NCI-H510A (cell line): ENCODE measurements at places on chromosomes 16 and 17.
A peak's percentile ranks its signal among the peaks of the same experiment; 100 is the strongest.

DNA sequence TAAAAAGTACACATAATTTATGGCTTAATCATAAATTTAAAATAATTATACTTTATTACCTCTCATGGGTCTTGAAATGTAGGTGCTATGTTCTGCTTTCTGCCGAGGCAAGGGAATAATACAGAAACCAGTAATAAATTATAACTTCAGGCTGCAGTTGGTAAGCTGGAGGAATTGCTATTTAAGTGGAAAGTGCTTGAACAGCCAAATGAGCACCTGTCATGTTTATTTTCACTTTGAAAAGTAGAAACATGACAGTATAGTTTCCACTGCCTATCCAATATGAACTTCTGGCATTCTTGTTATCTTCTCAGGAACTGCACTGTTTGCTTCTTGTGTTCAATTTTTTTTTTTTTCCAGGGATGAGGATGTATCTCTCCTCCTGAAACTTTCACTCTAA is 146.0 kb downstream of the FTO start:
- no peak for DNase-seq

GRCh38 chr16:48525201-48526057 is 84.6 kb downstream of the N4BP1 start:
- no peak for DNase-seq

GRCh38 chr17:17845046-17845775 is 8.4 kb upstream of the SREBF1 start:
- DNase-seq, result no peak

GRCh38 chr17:57444682-57445450 is 188.5 kb downstream of the MSI2 start:
- no peak for DNase-seq

- DNase-seq, result no peak
These were observed 6.4 kb downstream of the KNOP1 start for GRCh38 chr16:19711643-19712042.

DNA sequence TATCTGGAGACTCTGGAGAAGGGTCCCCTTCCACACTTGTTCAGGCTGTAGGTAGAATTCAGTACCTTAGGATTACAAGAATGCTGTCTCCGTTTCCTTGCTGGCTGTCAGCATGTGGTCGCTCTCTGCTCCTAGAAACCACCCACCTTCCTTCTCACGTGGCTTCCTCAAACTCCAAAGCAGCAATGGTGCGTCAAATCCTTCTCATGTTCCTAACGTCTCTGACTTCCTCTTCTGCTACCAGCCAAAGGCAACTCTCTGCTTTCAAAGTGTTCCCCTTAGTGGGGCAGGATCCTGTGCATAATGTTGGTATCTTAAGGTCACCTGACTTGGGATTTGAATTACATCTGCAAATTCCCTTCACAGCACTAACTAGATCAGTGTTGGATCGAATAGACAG is 30.9 kb upstream of the DYNLRB2 start:
- no peak for DNase-seq

DNA sequence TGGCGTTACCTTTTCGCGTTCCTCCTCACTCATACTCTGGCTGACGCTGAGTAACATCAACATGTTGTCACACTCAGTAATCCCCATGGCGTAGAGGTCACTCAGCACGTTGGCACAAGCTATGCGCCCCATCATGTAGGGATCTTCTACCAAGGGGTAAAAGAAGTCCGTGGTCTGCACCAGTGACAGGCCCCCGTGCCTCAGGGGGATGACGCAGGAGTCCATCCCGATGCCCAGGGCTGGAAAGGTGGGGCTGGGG is 596 bp downstream of the SEPHS2 start:
- no peak for DNase-seq

DNA sequence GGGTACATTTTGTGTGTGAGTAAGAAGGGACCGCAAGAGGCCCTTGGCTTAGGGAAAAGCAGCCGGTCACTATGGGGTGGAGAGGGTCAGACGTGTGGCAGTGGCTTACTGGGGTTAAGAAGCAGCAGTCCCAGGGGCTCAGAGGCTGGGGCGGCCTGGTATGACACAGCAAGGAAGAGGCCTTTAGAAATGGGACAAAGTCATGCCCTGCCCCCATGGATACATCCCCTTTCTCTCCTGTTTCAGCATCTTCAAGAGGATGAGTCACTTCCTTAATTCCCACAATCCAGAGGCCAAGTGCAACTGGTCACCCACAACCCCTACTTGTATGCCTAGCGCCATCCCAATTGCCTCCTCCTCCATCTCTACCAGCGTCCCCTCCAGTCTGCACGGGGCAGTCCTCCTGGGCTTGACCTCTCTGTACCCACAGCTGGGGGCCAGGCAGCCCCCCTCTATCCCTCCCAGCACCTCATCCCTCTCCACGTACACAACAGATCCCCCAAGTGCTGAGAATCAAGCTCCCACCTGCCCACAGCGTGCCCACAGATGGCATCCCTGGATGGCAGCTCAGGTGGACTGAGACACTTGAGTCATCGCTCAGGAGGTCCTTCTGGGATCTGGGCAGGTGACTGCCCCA is 6.9 kb upstream of the EFTUD2 start:
- DNase-seq, result no peak

DNA sequence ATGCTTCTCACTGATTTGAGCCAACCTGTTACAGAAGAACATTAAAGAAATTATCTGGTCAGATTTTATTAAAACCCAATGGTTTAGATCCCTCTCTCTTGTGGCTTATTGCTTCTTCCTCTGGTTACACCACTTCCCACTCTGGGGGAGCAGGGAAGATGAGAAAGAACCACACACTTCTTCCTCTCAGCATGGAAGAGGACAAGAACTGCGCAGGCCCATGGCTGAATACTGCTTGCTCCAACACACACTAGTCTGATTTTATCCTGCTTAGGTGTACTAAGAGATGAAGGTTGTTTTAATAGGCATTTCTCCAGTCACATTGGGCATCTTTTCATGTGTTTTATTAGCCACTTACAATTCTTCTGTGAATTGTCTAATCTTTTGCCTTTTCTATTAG is 27.6 kb downstream of the MAP3K3 start:
- DNase-seq, result no peak

DNA sequence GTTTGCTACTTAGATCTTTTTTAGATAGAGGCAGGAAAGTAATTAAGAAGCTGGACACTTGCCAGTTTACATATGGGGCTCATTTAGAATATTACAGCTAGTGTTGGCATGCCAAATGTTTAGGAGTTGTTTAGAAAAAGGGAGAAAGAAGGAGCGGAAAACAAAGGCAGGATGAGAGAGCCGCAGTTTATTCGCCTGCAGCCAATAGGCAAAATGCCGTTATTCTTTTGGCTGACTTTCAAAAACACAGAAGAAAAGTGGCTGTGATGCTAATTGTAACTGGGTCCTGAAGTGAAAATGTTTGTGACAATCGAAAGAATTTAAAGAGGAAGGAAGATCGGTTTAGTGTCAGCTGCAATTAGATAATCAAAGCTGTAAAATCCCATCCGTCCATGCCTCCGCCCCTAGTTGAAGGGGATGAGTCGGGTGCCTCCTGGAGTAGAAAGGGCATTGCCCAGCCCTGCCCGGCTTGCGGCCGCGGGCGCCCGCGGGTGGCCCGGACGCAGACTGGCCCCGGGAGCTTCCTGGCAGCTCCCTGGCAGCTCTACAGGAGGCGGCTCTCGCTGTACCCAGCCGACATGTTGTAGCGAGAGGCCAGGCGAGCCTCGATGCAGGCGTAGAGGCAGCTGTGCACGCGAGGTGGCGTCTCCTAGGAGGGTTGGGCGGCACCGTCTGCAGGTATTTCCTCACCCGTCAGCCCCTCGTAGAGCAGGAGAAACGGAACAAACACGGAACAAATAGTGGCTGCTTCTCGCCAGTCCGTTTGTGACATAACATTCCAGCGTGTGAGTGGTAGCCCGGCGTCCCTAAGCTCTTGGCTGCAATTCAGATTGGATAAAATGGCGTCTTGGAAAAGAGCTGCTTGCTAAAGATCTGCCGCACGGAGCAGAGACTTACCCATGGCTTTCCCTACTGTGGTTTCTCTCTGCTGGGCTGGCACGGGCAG is 82.2 kb downstream of the TNRC6C start:
- DNase-seq, result peak; percentile 64

DNA sequence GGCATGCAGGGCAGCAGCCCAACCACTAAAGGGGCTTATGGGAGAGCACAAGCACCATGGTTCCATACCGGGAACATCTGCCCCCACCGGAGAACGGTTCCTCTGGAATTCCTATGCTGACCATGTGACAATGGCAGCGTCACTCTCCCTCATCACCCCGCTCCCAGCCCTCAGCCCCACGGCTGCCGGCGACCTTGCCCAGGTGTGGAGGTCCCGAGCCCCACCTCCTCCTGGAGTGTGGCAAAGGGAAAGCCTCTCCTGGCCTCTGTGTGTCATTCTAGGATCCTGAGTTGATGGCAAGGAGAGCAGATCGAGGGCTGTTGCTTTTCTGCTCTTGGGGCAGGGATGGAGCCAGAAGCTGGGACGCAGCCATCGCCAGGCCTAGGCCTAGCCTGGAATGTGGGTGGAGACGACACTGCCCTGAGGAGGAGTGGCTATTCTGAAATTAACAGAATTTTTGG is 17.8 kb upstream of the RNPS1 start:
- no peak for DNase-seq

- no peak for DNase-seq
These were observed 1.9 kb upstream of the HEXD start for GRCh38 chr17:82416264-82416663.

- DNase-seq, result no peak
These were observed 12.5 kb downstream of the KCNJ2 start for GRCh38 chr17:70181866-70182265.

DNA sequence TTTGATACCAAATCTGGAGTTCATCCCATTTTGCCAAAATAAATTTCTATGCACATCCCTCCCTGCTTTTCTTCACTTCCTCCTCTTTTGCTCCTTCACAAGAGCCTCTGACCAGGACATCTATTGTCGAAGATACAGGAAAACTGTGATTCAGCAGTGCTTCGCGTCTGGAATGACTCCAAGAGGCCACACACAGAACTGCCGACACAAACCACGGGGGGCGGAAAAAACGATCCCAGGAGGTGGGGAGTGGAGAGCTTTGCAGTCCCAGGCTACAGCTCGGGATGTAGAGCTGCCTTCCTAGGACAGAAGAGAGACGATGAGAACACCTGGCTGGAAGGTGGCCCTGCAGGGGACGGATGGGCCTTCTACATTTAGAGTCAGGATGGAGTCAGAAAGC is 102.8 kb downstream of the XYLT1 start:
- DNase-seq, result peak; percentile 38

DNA sequence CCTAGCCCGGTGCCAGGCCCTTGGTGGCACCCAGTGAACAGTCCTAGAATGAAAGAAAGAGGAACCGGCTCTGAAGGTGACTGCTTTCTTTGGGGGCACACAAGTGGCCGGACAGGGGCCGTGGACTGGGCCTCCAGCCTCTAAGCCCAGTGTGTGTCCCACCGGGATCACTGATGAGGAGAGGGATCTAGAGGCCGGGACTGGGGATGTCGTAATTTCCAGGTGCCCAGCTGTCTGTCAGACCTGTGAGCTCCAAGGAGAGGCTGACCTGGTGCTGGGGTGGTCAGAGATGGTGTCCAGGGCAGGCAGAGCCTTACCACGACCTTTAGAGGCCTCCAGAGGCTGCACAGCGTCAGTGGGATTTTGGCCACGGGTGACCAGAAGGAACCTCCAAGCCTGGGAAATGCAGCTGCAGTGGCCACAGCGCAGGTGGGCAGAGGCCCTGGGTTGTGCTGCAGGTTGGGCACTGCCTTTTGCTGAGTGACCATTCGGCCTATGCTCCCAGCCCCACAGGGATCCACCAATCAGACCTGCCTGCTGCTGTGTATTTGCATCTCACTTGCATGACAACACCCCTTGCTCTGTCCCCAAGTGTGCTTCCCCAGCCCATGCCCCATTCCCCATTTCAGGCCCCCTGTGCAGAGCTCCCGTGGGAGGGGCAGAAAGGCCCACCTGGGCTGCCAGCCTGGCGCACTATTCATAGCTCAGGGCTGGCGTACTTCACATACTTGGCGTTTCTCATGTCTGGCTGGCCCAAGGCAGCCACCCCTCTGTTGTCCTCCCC is 12.5 kb downstream of the ARHGAP23 start:
- DNase-seq, result no peak

DNA sequence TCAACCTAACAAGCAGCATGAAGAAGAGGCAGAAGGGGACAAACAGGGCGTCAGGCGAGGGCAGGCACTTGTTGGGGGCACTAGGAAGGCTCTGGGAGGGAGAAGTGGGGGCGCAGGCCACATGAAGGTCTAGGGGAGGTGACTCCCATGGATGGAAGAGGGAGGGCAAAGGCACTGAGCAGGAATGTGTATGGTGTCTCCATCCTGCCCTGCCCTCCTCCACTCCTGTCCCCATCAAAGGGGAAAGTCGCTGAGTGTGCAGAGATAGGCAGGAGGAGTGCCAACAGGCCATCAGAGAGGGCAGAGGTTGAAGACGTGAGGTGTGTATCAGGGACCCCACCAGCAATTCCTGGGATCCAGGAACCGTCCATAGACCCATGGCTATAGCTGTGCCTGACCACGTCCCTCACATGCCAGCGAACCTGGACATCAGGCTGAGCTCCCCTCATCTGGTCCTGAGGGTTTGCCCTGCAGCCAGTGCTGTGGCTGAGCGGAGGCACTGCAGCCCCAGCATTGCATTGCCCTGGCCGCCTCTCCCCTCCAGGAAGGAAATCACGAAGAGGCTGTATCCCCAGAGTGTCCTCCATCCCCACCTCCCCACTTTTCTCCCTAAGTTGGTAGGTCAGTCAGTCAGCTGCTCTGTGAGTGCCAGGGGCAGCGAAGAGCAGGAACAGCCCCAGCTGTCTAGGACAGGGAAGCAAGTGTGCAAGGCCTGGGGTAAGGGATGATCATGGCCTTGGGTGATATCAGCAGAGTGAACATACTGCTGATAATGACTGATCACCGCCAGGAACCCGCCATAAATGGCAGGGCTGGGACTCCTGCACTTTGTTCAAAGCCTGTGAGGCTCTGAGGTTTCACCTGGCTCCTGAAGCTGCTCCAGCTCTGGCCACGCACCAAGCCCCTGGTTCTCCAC is 6.2 kb upstream of the CYB561 start:
- DNase-seq, result no peak

GRCh38 chr17:58120195-58120822 is 27.9 kb upstream of the OR4D1 start:
- no peak for DNase-seq

DNA sequence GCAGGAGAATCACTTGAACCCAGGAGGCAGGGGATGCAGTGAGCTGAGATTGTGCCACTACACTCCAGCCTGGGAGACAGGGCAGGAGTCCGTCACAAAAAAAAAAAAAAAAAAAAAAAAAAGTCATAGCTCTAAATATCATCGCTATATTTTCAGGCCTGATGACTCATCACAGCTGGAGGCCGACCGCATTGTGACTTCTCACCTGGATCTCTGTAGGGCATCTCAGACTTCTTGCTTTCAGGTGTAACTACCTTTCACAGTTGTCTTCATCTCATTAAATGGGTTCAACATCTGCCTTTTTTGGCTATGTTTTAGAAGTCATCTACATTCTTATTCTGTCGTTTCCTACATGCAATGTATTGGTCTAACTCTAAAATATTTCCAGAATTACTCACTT is 353.1 kb upstream of the MON1B start:
- DNase-seq, result no peak

GRCh38 chr16:919658-920050 is 51.1 kb downstream of the LMF1 start:
- DNase-seq, result no peak
